ENCODE measurements at places on chromosomes 1 and 21. TPM values are rescaled to one million over a fixed set of nuclear protein-coding genes. Genes with fewer than 3 reads are reported as not detected.

The HES5 gene
- total RNA-seq = not detected

The SMAP2 gene
- total RNA-seq = 20.2 TPM

The SPOCD1 gene
- total RNA-seq = 4.1 TPM

The SPRR1A gene
- total RNA-seq = not detected

The ARHGEF16 gene
- not detected for total RNA-seq

The CRYZ gene
- 20.5 TPM for total RNA-seq

The MROH9 gene
- not detected for total RNA-seq

The SYTL1 gene
- total RNA-seq = 8.2 TPM

The LDLRAD1 gene
- 0.72 TPM for total RNA-seq

The PCSK9 gene
- total RNA-seq = 2.6 TPM

The RRP15 gene
- 12.0 TPM for total RNA-seq

The ADAMTS4 gene
- total RNA-seq = 7.5 TPM

The SLC27A3 gene
- 22.9 TPM for total RNA-seq

DNA sequence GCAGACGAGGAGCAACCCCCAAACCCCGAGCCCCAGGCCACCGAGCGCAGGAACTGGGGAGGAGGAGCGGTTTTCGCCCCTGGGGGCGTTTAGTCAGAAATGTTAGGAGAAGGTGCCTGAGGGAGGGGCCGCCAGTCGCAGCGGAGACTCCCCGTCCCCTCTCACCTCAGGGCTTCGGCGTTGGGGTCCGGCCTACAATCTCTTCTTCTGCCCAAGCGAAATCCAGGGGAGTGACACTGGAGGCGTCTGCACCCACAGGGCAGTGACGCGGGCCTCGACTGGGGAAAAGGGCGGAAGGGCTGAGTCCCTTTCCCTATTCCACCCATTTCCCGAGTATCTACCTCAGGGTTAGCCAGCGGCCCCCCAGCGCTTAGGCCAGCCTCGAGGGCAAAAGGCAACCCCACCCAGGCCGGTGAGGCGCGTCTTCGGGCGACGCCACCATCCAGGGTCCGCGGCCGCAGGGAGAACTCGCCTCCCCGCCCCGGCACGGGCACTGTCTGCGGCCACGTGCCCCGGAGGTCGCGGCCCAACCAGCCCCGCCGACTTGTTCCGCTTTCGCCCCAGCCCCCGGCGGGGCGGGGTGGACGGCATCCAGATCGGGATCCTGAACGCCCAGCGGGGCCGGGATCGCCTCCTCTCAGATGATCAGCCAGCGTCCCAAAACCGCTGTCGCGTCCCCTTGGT lies 118.7 kb upstream of the BARHL2 start:
- DNase-seq = no peak

- no peak for DNase-seq
Observed at GRCh38 chr21:39885119-39885848, 18.0 kb downstream of the PCP4 start.

- no peak for DNase-seq
Observed at GRCh38 chr1:172658871-172659453, at the start of gene FASLG. FASLG (plus strand) TSS chr1:172659103; CDS start chr1:172659202, 99 bp downstream.

DNA sequence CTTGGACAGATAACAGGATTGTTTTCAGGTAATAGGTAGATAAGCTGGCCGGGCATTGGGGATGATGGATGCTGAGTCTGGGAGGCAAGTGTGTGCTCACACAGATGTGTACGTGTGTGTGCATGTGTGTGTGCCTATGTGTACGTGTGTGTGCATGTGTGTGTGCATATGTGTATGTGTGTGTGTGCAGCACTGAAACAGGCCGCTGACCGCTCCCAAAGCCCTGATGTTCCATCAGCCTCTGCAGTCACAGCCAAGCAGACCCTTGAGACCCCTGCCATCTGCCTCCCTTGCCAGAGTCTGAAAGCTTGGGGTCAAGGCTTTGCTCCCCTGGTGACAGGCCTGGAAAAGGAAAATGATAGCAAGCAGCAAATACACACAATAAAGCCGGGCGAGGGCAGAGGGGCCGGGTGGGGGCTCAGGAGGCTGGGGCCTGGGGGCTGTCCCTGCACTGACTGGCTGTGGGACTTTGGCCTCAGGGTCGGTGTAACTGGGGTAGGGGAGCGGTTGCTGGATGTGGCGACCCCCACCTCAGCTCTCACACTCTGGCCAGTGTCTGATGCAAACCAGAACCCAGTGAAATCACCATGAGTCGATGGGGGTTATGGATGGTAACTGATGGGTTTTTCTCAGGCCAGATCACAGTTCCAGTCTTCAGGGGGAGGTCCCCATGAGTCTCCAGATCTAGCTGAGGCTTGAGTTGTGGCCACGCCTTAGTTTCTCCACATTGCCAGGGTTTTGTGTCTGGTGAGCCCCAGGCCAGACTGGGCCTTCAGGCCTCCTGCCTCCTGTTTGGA lies 9.2 kb upstream of the TNFRSF8 start:
- peak; percentile 82 for DNase-seq

- DNase-seq = no peak
Observed at GRCh38 chr1:41698916-41699860, 214.7 kb upstream of the EDN2 start.

- peak; percentile 94 for DNase-seq
Observed at GRCh38 chr1:69110851-69111250, 456.9 kb upstream of the LRRC7 start.

GRCh38 chr1:191963781-191964455 lies 194.3 kb upstream of the RGS18 start:
- DNase-seq = no peak

GRCh38 chr1:13956393-13956792 lies 256.4 kb downstream of the PRDM2 start:
- DNase-seq = no peak

DNA sequence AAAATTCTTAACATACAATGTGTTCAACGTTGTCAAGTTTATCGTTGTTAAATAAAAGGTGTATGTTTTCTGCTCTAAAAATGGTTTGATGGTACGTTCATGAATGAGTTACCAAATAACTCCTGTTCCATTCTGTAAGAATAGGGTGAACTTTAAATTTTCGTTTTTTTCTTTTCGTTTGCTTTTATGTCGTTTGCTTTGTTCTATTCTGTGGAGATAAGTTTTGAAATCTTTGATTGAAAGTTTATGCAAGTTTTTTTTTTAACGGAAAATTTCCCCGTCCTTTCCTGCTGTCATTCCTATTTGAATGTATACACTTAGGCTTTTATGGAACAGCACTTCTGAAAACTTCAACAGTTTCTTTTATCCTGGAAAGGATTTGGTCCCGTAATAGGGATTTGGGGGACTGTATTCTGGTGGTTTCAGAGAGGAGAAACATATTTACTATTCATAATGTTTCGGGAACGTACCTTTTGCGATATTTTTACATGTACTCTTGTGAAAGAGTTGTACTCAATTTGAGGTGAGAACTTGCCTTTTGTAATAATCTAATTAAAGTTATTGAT lies 1.7 kb downstream of the DR1 start:
- DNase-seq = no peak

DNA sequence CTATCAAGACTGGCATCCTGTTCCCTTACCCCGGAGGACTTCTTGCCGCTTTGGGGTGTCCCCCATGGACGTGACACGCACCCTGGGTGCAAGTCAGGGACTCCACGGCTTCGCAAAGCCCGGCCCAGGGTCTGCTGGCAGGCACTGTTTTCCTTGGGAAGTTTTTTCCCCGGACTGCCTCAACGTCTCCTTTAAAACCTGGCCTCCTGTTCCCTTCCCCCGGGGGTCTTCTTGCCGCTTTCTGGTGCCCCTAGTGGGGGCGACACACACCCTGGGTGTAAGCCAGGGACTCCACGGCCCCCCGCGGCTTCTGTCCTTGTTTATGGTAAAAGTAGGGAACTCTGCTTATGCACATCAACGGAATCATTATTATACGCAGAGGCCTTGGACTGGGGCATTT lies 136.6 kb downstream of the LIPI start:
- DNase-seq = no peak

- DNase-seq = no peak
Observed at GRCh38 chr1:168285971-168286927, 5.6 kb downstream of the TBX19 start.

DNA sequence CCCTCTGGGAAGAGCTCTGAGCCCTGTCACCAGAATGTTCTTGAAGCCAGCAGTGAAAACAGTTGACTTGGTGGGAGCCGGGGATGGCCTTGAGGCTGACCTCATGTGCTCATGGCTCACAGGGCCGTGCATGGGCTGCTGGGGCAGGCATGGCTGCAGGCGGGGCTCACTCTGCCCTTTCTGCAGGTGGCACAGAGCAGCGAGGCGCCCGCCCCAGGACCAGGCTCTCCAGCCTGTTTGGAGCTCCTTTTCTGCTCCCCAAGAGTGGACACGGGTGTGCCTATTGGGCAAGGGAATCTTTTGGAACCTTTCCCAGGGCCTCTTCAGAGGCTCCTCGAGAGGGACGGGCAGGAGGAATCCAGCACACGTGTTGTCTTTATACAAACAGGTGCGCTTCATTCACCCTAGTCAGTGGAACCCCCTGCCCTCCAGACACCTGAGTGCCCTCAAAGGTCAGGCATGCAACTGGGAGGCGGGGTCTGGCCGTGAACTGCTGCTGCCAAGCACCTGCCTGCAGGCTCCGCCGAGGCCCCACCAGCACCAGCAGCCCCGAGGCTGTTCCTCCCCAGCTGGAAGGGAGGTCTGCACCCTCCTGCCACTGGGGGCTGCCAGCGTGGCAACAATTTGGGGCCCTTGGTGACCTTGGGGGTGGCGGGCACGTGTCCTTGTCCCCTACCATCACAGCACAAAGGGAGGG lies 2.6 kb upstream of the TTC34 start:
- no peak for DNase-seq

- no peak for DNase-seq
Observed at GRCh38 chr21:21439761-21440160, 441.6 kb downstream of the NCAM2 start.

- no peak for DNase-seq
Observed at GRCh38 chr21:45872902-45873301, 108.7 kb upstream of the COL6A1 start.

- no peak for DNase-seq
Observed at GRCh38 chr1:82697965-82698364, 897.2 kb downstream of the ADGRL2 start.

DNA sequence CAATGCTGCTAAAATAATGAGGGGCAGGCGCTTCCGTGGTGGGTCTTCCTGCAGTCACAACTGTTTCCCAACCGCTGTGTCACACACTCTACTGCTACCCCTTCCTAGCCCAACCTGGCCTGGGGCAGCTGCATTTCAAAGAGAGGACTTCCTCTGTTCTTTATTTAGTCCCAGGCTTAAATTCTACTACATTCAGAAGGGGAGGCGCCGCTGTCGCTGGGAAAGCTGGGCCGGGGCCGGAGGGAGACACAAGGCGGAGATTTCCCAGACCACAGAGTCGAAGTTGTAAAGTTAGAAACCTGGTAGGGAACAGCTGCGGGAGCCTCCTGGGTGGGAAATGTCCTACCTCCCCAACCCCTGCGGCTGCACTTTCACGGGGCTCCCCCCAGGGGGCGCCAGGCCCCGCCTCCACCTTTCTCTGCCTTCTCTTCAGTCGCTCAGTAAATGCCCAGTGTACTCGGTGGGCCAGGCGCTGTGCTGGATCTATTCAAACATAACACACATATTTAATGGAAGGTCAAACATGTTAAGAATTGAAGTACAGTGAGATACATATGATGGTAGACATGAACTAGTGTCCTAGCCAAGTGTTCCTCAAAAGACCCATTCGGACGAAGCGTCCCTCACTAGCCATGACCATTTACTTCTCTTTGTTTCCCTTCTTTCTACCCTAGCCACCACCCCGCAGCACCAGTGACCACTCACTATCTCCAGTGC lies 23.1 kb downstream of the DYRK3 start:
- DNase-seq = peak; percentile 32

GRCh38 chr1:109793089-109793485 lies 29.4 kb upstream of the EPS8L3 start:
- no peak for DNase-seq

GRCh38 chr1:155261493-155261851 lies 688 bp downstream of the SCAMP3 start:
- DNase-seq = no peak

GRCh38 chr1:218350035-218350525 lies 4.9 kb downstream of the TGFB2 start:
- no peak for DNase-seq

DNA sequence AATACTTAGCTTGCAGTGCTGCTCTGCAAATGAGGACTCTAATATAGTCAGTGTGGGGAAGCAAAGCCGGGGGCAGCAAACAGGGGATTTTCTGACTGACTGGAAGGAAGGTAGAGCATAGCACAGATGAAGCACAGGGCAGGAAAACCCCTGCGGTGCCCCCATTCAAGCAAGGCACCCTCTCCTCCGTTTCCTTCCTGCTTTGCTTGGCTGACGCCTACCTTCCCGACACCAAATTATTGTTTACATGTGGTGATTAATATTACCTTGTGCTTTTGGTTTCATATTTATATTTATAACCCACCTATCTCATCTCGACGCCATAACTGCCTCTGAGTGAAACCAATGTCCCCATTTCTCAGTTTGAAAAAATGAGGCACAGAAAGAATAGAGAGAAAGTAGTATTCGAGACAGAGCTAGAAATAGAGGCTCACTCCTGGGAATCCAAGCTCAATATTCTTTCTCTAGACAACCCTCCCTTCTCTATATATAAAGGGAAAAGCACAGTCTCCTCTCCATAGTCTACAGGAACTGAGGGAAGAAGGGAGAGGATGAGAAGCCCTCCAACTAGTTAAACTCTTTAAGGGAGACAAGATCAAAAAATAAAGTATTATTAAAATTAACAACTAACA lies 41.3 kb downstream of the PIK3C2B start:
- no peak for DNase-seq

- DNase-seq = no peak
Observed at GRCh38 chr1:9844756-9845155, 21.0 kb upstream of the CLSTN1 start.

DNA sequence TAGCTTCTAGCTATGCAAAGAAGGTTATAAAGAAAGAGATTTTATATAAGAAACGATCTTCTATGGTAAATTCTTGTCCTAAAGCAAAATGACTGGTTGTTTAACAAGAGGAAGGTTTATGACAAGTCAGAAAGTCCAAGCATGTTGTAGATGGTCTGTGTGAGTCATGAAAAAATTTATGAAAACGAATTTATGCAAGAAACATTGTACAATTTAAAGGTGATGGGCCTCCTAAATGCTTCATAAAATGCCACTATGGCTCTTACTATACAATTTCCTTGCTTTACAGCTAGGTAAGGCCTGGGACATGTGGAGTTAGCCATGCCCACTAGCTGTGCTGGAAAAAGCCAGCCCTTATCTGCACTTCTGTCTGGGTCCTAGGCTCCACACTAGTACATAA lies 125.4 kb downstream of the PTGER3 start:
- DNase-seq = no peak

DNA sequence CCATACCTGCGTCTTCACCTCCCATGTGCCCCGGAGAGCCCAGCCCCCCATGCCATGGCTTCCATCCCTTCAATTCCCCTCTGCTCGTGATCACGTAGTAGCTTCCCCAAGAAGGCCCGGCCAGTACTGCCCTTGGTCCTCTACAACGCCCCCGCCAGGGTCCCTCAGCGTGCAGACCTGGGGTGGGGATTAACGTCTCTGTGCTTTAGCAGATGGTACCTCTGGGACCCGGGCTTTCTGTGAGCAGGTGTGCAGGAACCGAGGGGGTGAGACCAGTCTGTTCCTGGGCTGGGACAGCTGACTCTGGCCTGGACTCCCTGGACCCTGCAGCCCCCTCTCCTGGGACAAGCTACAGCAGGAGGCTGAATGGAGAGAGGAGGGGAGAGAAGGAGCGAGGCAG lies 1.2 kb downstream of the PLCH2 start:
- no peak for DNase-seq

Data from umbilical cord (tissue), 2 donors.